ENCODE measurements at places on chromosomes 7 and 10.

DNA sequence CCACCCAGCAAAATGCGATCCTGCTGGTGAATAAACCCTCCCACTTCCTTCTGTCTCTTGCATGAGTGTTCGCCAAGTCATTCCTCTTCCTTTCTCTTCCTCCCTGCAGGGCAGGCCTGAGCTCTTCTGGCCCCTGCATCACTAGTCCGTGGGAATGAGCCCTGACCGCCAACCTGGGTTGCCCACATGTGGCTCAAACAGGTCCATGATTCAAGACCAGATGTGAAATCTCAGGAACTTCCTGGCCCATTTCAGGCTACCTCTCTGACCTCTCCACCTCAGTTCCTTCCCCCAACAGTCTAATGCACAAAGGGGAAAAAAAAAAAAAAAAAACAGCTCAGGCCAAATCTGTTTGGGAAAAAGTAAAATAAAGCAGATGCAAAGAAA lies 5.4 kb upstream of the YWHAG start:
- DNase-seq = no peak

- no peak for DNase-seq
Measured at GRCh38 chr10:51874131-51874530, 174.7 kb upstream of the CSTF2T start.

GRCh38 chr10:133019651-133020050 lies 68.1 kb upstream of the ADGRA1 start:
- DNase-seq = no peak

- DNase-seq = peak; percentile 46
Measured at GRCh38 chr7:157250605-157251228, 86.1 kb upstream of the DNAJB6 start.

- DNase-seq = no peak
Measured at GRCh38 chr7:22772885-22773284, 45.9 kb downstream of the IL6 start.

DNA sequence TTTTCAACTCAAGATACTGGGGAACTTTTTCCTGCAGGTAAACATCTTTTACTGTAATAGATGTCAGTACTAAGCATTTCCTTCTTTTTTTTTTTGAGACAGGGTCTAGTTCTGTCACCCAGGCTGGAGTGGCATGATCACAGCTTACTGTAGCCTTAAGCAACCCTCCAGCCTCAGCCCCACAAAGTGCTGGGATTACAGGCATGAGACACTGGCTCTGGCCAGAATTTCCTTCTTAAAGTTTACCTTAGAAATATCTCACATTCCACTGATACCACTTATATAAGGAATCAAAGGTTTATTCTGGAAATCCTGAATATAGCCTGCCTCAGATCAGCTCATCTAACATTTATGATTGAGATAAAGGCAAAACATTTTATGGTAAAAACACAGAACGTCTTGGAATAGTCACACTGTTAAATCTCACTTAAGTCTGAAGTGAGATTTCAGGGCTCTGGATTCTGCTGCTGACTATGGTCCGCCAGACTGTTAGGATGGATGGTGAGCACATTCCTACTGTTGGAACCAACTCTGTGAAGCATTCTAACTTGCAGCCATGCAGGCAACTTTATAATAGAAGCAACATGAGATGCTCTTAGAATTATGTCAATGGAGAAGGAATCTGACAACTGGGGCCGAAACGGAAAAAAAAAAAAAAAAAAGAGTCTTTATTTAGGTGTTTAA lies 151.9 kb downstream of the ZMYND11 start:
- no peak for DNase-seq

DNA sequence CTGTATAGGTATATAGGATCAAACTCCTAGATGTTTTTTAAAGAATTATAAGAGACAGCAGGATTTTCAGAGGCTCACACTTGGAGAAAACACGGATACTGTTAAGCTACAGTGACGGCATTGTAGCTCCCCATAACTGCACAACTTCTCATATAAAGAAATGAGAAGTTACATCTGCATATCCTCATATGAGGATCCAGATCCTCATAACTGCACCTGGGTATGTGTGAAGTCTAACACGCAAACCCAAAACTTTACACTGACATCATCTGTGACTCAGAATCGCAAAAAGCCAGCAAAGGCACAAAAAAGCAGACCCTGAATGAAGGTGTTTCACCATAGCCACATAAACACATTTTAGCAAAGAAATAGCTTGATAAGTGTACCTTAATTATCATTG lies 34.1 kb downstream of the NEBL start:
- no peak for DNase-seq

DNA sequence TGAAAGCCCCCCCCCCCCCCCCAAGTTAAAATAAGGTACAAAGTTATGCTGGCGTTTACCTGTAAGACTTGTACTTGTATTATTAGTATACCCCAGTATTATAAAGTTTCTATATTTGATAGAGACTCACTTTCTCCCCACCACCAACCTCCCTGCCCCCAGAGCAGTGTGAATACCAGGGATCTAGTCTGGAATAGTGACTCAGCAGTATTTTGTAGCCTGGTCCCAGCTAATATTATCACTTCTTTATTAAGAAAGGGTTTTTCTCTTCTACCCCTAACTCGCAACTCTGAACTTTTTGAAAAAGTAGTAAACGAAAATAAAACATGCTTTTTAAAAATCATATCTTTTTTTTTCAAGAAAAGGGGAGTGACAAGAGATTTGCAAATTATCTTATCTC lies 26.7 kb downstream of the GLI3 start:
- DNase-seq = no peak

DNA sequence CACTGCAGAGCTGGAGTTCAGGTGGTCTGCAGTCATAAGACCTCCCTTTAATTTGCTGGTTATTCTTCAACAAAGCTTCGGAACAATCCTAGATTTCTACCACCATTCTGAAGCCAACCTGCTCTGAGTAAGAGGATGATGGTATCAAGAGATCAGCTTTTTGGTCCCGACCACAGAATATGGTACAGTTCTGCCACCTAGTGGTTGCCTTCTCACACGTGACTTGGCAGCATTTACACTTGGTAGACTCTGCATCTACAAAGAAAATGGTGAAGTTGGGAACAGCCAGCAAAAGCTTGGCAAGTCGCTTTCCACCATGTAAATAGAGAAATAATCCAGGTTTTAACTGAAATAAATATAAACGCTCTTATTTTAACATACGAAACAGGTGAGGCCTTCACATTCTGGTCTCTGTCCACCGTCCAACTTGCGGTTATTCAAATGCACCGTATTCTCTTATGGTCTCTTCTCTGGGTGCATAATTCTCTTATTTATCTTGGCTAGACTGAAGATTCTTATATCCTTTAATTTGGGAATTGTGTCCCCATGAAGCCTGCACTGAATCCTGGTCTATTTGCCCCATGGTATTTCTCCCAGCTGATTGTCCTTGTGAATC lies 173.9 kb upstream of the GRM3 start:
- DNase-seq = peak; percentile 1

GRCh38 chr7:69953136-69954067 lies 355.1 kb downstream of the AUTS2 start:
- no peak for DNase-seq

GRCh38 chr7:135980665-135981180 lies 3.6 kb upstream of the MTPN start:
- DNase-seq = peak; percentile 88

- no peak for DNase-seq
Measured at GRCh38 chr10:48455055-48455391, 148.5 kb downstream of the MAPK8 start.

DNA sequence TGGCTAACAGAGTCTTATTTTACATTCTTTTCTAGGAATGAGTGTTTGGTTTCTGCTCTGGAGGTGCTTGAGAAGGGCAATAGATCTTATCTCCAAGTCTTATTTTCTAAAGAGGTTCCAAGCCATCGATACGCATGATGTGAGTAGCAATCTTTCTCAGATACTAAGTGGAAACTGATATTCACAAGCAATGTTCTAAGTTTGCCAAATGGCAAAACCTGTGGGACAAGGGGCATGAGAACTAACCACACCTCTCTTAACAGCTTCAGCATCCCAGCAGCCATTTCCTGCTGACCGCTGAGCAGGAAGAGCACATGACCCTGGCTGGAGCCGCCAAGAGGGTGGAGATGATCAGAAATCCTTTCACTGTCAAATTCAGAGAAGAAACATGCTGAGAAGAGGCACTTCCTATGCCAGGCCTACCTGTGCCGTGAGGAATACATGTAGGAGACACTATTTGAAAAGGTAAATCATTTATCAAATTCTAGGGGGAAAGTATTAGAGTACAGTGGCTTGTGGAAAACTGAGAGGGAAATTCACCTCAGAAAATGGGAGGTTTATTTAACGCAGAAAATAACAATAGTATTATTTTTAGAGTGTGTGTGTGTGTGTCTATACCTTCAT lies 35.2 kb downstream of the CCDC71L start:
- DNase-seq = no peak

DNA sequence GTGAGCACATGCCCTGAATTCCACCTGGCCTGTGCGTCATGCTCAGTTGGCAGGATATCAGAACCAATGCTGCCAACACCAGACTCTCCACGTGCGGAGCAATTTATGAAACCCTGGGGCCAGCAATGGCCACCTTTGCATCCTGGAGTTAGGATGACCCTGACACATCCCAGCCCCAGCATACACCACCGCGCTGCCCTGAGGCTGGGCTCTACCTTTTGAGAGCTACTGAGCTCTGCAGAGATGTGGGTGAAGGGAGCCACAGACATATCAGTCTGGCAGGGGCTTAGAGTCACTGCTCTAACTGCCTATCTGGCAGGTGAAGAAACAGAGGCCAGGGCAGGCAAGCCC lies 41.9 kb downstream of the SYPL1 start:
- no peak for DNase-seq

GRCh38 chr10:59435707-59436106 lies 73.4 kb upstream of the FAM13C start:
- no peak for DNase-seq

DNA sequence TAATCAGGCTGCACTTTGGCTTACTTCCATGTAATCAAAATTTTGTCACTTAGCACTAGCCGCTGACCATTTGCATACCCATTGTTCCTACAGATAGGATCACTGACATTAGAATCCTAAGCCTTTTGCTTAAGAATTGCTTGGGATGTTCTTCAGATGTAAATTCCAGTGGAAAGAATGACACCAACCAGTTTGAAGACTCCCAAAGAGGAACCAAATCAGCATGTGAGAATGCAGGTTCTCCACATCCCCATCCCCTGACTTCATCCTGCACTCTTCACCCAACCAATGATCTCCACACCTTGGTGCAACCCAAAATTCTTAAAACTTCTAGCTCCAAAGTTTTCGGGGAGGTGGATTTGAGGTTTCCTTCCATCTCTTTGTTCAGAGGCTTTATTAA lies 345.6 kb downstream of the GPAM start:
- DNase-seq = no peak

GRCh38 chr10:52662256-52662655 lies 110.3 kb downstream of the MBL2 start:
- DNase-seq = no peak

GRCh38 chr10:677038-677437 lies 12.4 kb downstream of the DIP2C start:
- DNase-seq = no peak

DNA sequence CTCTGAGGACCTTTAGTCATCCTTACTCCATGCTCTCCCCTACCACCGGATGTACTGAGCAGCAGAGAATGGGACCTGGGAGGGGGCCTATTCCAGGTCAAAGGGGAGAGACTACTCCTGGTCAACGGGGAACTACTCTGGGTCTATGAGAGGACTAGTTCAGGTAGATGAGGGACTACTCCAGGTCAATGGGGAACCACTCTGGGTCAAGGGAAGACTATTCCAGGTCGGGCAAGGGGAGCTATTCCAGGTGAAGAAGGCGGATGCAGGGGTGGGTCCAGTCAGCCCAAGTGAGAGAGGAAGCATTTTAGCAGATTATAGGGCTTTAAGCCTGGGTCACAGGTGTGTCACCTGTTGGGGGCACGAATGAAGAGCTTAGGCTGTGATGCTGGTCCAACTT lies 35.4 kb downstream of the CCM2 start:
- DNase-seq = no peak

DNA sequence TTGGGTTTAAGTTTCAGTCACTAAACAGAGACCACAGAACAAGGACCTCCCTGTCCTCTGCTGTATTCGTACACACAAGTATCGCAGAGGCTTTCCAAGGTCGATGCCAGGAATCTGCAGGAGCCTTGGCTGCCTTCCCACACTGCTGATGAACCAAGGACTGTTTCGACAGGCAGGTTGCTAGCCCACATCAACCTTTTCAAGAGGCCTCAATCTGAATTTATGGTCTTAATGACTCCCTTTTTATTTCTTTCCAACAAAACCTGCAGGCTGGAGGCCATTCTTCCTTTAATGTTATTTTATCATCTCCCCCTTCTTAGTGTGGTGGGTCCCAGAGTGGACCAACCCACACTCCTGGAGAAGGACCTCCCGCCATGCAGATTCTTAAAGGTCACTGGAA lies 45.6 kb downstream of the JCAD start:
- DNase-seq = no peak

- no peak for DNase-seq
Measured at GRCh38 chr10:1127629-1128028, 71.4 kb downstream of the WDR37 start.

DNA sequence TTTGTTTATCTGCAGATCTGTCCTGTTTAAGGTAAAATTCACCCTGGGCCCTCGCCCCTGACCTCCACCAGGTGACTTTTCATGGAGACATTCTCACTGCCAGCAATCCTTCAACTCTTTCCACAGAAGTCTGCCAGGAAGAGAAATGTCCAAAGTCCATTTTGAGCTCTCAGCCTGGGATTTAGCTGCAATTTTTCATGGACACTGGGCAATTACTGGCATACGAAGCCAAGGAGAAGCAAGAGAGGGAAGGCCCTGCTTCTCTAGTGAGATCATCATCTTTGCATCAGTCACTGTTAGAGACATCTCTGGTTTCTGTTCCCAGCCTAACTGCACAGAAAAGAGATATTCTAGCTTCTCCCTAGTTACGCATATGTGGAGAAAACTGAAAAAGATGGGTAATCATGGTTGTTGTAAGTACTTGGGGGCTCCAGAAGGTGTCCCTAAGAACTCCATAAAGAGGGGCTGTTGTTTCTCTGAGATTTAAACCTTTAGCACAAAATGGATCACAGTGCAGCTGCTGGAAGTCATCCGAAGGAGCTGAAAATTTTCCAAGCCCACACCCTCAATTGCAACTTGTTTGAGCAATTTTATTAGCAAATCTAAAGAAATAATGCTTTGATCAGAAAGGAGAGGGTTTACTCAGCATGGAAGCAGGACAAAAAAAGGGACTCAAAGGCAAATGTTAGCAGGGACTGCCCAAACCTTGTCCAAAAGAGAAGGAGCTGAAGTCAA lies 168.9 kb downstream of the SNX10 start:
- DNase-seq = no peak

GRCh38 chr10:68800211-68800610 lies 27.1 kb upstream of the STOX1 start:
- no peak for DNase-seq

DNA sequence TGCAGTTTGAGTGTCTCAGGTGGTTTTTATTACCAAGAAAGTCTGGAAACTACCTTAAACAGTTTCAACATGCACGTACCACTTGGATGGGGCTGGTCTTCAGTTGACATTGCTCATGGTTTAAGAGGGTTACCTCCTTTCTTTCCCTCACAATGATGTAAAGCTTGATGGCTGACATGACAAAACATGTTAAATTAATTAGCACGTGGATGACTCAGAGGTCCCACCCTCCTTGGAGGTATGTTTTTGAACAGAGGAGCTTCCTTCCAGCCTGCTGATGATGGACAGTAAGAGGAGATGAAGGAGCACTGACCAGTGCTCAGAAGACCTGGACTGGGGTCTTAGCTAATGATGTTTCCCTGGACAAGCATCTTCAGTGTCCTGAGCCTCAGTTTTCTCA lies 322.3 kb upstream of the PODXL start:
- DNase-seq = no peak

GRCh38 chr7:68122801-68123200 lies 1126.2 kb downstream of the TYW1 start:
- no peak for DNase-seq

GRCh38 chr10:17661510-17661909 lies 17.6 kb downstream of the STAM start:
- DNase-seq = no peak

Data from immature natural killer cell (primary cell).